GM10248 (cell line): ENCODE measurements at places on chromosomes 13 and 19.

- DNase-seq = peak; percentile 57
Observed at GRCh38 chr19:6423499-6424194, 964 bp downstream of the KHSRP start.

DNA sequence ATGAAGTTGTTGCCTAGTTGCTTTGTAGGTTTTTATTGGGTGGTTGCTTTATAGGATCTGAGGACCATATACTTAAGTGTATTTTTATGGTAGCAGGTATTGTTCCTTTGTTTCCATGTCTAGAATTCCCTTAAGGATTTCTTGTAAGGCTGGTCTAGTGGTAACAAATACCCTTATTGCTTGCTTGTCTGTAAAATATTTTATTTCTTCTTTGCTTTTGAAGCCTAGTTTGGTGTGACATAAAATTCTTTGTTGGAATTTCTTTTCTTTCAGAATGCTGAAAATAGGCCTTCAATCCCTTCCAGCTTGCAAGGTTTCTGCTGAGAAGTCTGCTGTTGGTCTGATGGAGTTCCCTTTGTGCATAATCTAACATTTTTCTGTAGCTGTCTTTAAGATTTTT lies 18.1 kb upstream of the ZSCAN5A start:
- no peak for DNase-seq

- no peak for DNase-seq
Observed at GRCh38 chr13:32150239-32150638, 118.7 kb downstream of the FRY start.

GRCh38 chr19:39299404-39299803 lies 3.2 kb downstream of the IFNL1 start:
- DNase-seq = no peak

GRCh38 chr19:56567274-56568120 lies at the start of gene ZNF470:
ZNF470 (plus strand) TSS chr19:56567468; CDS start chr19:56570312, 2,844 bp downstream.
- peak; percentile 96 for DNase-seq

DNA sequence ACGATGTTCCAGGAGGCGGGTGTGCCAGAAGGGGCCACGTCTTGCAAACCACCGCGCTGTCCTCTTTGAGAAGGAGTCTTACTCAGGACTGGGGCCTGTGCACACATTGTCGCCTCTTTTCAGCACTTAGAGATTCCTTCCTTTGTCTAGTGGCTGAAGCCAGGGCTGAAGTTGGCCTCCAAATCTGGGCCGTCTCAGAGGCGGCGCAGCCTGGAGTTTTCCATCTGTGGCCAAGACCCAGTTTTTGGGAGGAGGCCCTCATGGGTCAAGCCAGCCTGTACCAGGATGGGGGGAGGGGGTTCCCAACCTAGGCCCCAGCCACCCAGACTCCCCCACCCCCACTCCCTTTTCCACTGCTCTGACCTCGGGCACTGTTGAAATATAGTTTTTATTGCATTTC lies 11.8 kb downstream of the ANO8 start:
- DNase-seq = no peak

DNA sequence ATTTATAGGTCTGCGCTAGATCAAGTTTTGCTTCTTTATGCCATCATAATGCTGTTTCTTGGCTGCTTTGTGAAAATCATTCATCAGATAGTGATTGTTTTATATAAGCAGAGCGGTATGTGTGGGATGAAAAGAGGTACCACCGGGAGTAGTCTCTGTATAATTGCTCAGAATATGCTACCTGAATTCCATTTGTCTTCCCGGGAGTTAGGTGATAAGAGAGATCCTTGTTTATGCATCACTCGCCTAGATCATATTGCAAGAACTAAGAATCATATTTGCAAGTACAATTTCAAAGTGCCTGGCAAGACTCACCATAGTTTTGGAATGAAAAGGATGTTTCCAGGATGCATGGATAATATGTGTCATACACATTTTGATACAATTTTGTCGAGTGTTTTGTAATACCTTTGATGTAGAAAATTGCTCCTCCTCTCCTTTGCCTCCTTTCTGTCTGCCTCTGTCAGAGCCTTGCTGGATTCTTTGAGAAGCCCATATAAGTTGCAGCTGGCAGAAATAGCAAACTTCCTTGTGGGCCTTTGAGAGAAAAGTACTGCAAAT lies 1306.0 kb upstream of the SLC10A2 start:
- DNase-seq = no peak

GRCh38 chr19:44668985-44669764 lies 2.1 kb upstream of the CEACAM19 start:
- no peak for DNase-seq

- no peak for DNase-seq
Observed at GRCh38 chr19:48085904-48086864, 24.4 kb downstream of the PLA2G4C start.

GRCh38 chr19:46915386-46915785 lies 54.6 kb downstream of the ARHGAP35 start:
- DNase-seq = no peak

- DNase-seq = no peak
Observed at GRCh38 chr13:108345016-108345415, 75.5 kb downstream of the TNFSF13B start.

DNA sequence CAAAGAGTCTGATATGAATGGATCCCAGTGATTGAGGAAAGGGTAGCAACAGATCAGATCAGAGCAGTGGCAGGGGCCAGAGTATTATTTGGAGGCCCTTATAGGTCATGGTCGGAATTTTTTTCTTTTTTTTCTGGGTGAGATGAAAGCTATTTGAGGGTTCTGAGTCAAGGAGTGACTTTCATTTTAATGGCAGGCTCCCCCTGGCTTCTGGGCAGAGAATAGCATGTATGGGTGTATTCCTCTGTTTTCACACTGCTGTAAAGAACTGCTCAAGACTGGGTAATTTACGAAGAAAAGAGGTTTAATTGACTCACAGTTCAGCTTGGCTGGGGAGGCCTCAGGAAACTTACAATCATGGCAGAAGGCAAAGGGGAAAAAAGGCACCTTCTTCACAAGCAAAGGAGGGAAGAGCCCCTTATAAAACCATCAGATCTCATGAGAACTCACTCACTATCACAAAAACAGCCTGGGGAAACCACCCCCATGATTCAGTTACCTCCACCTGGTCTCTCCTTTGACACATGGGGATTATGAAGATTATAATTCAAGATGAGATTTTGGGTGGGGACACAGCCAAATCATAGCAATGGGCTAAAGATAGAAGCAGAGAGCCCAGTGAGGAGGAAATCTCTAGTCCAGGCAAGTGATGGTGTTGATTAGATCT lies 3.0 kb upstream of the SLC6A16 start:
- peak; percentile 57 for DNase-seq

DNA sequence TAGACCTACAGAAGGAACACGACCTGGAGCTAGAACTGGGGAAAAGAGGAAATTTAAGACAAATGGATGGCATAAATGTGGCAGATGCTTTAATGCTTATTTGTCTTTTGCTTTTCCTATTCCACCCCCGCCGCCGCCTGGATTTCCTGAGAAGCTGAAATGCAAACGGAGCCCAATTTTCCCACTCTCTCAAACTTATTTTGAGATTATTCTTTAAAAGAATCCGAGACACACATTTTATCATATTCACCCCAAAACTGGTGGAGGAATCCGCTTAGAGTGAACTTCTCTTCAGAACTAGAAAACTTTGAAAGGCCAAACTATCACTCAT lies 5.8 kb downstream of the POU4F1 start:
- no peak for DNase-seq

- no peak for DNase-seq
Observed at GRCh38 chr19:28290963-28291657, 921.8 kb downstream of the UQCRFS1 start.

- peak; percentile 85 for DNase-seq
Observed at GRCh38 chr19:12769689-12770088, 5.7 kb downstream of the HOOK2 start.

DNA sequence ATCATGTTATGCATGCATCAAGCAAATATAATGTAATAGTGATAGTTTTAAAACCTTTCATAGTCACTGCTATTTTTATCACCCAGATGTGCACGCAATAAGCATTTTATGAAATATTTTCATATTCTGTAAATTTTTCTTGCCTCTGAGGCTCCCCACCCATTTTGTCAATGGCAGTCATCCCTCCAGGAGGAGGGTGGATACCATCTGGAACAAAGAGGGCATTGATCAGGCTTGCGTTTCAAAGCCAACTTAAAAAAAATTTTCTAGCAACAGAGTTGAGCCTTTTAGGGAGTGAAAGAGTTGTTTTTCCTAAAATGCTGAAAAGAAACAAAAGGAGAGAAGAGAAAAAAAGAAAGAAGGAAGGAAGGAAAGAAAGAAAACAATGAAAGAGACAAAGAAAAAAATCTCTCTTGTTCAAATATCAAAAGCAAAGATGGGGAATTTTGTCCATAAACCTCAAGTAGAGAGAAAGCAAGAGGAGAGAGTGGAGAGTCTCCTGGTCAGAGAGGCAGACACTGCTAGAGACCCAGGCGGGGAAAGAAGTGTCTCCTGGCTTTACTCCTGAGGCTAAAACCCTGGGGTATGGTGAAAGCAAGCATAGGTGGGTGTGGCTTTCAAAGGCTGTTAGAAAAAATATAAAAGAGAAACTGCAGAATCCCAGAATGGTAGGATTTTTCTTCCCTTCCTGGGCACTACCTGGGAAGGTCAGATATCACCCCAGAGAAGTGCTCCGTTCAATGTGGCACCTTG lies 63.6 kb upstream of the KLF12 start:
- no peak for DNase-seq

- no peak for DNase-seq
Observed at GRCh38 chr13:37490176-37490779, 108.3 kb downstream of the POSTN start.

- DNase-seq = no peak
Observed at GRCh38 chr19:6744381-6745301, 5.2 kb downstream of the TRIP10 start.

DNA sequence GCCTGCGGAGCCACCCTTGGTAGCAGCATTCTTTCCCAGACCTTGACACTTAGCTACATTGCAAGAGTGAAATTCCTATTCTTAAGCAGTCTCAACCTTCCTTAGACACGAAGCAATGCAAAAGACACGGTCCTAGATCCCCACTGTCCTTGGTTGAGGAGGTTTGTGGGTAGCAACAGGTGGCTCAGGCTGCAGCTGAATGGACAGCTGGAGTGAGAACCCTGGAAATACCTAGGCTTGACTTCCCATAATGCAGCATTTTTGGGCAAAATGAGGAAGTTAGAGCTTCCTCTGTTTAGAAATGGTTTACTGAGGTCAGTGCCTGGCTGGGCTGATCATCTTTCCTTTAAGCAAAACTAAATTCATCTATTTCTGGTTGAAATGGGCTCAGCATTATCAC lies 296.6 kb downstream of the RFC3 start:
- peak; percentile 3 for DNase-seq

- DNase-seq = no peak
Observed at GRCh38 chr13:75585153-75585552, 35.6 kb downstream of the UCHL3 start.

DNA sequence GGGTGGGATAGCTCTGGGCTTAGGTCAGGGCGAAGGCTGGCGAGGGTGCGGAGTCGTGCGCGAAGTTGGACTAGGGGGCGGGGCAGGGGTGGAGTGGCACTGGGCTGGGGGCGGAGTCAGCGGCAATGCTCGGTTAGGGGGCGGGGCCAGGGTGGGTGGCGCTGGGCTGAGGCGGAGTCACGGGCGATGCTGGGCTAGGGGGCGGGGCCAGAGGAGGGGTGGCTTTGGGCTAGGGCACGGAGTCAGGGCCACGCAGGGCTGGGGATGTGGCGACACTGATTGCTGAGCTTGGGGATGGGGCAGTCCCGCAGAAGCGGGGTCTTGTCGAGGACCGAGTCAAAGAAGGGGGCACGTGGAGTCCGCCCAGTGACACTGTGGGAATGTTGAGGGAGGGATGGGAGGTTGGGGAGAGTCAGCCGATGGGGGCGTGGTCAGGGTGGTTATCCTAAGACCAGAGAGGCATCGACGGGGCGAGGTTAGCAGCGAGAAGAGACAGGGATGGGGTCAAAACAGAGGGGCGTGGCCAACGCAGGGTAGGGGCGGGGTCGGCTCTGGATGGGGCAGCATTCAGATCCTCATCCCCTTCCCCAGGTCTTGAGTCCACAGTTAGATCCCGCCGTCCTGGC lies 8.7 kb downstream of the HOMER3 start:
- peak; percentile 83 for DNase-seq

DNA sequence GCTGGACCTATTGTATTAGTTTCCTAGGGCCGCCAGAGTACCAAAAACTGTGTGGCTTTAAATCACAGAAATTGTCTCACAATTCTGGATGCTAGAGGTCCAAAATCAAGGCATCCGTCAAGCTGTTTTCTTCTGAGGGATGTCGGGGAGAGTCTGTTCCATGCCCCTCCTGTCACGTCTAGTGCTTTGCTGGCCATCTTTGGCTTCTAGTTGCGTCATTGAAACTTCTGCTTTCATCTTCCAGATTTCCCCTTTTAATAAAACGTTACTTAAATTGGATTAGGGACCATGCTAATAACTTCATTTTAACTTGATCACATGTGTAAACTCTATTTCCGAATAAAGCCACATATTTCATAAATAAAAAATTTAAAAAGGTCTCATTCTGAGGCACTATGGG lies 47.5 kb downstream of the TRPM4 start:
- DNase-seq = no peak

DNA sequence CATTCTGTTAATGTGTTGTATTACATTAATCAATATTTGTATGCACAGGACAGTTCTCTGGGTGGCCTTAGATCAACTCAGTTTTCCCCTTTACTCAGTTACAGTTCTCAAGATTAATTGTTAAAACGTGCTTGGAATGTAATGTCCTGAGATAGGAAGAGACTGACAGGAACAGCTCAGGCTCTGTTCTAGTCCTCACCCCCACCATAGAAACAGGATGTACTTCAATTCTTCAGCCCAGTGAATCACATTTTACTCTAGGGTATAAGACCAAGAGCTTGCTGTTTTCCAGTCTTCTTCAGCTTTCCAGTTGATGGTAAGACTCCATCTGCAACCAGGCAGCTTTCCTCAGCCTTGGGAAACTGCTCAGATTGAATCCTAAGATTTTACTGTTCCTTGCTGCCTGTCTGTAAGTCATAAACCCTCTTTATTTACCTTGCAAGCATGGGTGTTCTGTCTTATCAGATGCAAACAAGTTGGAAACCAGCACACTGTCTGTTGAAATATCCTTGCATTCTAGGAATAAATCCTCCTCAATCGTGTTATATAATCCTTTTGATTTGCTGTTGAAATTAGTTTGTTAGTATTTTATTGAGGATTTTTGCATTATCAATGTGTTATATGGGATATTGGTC lies 836.9 kb upstream of the PCDH9 start:
- DNase-seq = no peak
